Stimulated activated CD8-positive, alpha-beta memory T cell treated with anti-CD3 and anti-CD28 coated beads, Interleukin-4, amount 100 ng/mL, for 24 hours (primary cell): ENCODE measurements at places on chromosomes 3 and 15.

DNA sequence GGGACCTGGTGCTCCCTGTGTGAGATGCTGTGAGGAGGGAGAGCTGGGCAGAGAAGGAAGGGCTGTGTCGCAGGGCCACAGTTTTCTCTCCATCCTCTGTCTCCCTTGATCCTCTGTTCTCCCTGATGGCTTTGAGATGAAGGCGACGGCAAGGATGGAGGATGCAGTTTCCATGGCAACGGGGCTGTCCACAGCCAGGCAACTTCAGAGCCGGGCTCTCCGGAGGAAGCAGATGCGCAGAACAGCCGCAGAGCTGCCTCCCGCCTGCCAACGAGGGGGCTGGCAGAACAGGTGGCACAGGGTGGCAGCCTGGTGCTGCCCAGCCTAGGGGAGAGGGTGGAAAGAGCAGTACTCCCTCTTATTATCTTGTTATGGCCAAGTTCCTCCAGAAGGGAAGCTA, 9.9 kb upstream of the GRM2 start:
- no peak for DNase-seq

DNA sequence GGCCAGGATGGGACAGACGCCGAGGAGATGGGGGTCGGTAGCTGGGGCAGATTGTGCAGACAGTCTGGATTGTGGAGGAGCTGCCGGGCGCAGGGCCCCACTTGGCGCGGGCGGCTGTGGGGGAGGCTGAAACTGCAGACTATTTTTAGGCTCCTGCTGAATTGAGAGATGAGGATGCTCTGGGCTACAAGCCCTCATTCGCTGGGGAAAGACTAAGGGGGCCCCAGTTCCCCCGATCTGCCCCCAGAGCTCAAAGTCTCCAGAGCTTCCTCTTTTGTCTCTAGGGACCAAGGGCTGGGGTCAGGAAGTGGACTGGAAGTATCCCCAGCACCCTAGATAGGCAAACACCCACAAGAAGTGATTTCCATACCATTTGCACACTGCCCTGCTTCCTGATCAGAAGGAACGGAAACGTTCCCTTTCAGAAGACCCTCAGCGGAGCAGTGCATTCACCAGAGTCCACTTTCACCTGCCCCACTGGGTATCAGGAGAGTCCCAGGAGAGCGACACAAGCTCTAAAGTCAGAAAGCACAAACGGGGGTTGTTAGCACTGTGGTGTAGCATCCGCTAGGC, 29.7 kb downstream of the SEMA7A start:
- no peak for DNase-seq

GRCh38 chr3:154235330-154235729, 89.0 kb downstream of the DHX36 start:
- no peak for DNase-seq

- no peak for DNase-seq
These were observed 3.2 kb upstream of the PLXND1 start for GRCh38 chr3:129609591-129610182.

DNA sequence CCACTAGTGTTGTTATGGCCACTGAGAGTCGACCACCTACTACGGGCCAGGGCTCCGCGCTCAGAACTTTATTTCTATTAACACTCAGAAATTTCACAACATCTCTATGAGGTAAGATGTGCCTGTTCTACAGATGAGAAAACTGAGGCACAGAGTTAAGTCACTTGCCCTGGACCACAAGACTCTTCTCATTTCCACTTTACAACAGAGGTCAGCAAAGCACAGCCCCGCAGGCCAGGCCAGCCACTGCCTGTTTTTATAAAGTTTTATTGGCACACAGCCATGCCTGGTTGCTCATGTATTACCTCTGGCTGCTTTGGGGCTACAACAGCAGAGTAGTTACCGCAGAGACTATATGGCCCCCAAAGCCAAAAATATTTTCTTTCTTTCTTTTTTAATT, 503.6 kb downstream of the SHQ1 start:
- no peak for DNase-seq
